ENCODE measurements at places on chromosomes 12 and 14.

DNA sequence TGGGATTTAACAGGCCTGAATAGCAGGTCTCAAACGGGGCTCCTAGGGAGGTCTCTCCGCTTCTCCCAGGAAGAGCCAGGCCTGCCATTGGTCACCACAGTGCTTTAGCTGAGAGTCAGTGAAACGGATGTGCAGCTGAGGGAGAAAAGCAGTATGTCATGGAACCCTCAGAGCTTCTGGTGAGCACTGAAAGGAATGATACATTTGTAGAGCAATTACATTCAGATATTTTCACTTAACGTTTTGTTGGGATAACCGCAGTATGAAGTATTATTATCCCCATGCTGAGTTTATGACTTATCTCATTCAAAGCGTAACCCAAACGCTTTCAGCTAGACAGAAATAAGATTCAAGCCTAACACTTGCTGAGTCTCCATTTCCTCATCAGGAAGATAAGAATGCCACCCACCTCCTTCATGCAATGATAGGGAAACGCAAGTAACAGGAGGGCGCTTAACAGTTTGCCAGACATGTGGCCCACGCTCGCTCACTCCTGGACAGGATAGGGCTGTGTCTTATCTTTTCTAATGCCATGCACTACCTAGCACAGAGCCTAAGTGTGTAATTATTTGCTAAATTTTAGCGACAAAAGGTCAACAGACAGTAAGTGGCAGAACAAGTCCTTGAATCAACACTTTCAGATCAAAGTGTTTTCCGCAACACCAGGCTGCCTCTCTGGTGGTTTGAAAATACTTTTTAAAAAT lies 28.2 kb downstream of the DAD1 start:
- DNase-seq: peak; percentile 44

DNA sequence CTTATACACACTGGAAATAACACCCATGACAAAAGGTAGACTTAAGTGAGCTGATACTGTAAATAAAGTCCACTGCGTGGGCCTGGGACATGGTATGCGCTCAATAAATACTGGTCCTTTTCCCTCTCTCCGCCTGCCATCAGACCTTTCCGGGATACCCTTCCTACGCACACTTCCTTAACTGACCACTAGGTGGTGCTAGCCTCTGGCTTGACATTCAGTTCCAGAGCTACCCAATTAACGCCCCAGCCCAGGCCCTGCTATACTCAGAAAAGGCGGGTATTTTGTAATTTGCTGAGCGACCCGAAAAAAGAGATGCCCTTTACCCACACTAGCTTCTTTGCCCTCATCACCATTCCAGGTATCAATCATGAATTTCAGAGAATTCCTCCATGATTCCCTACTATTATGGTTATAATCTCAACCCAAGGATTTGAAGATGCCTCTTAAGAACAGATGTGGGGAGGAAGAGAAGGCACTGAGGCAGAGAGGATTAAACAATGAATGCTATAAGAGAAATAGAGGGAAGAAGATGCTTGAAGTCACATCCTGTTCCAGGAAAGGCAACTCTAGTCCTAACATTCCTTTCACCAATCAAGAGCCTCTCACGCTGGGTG lies 3.9 kb upstream of the LRP1 start:
- DNase-seq: peak; percentile 79

GRCh38 chr12:65934480-65935115 lies 110.3 kb downstream of the HMGA2 start:
- DNase-seq: no peak

- peak; percentile 18 for DNase-seq
These were observed 40.6 kb downstream of the SLC15A4 start for GRCh38 chr12:128783129-128783574.

GRCh38 chr14:99425272-99425681 lies 55.4 kb downstream of the SETD3 start:
- DNase-seq: no peak

GRCh38 chr12:66662729-66663128 lies 16.1 kb downstream of the GRIP1 start:
- DNase-seq: no peak

DNA sequence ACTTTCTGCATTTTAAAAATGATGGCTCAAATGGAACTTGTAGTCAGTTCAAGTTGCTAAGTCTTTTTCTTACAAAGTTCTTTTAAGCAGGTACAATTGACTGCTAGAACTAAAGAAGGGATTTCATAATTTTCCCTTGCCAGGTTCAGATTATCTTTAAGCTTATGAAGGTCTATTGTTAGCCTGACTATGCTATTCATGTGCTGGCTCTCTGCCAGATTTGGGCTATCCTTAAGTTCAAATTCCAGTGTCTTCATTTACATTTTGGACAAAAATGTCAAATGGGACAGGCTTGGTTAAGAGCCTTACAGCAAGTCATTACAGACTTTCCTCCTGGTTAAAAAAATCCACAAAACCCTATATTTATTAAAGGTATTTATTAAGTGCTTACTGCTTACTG lies 42.3 kb downstream of the INSM2 start:
- DNase-seq: no peak

DNA sequence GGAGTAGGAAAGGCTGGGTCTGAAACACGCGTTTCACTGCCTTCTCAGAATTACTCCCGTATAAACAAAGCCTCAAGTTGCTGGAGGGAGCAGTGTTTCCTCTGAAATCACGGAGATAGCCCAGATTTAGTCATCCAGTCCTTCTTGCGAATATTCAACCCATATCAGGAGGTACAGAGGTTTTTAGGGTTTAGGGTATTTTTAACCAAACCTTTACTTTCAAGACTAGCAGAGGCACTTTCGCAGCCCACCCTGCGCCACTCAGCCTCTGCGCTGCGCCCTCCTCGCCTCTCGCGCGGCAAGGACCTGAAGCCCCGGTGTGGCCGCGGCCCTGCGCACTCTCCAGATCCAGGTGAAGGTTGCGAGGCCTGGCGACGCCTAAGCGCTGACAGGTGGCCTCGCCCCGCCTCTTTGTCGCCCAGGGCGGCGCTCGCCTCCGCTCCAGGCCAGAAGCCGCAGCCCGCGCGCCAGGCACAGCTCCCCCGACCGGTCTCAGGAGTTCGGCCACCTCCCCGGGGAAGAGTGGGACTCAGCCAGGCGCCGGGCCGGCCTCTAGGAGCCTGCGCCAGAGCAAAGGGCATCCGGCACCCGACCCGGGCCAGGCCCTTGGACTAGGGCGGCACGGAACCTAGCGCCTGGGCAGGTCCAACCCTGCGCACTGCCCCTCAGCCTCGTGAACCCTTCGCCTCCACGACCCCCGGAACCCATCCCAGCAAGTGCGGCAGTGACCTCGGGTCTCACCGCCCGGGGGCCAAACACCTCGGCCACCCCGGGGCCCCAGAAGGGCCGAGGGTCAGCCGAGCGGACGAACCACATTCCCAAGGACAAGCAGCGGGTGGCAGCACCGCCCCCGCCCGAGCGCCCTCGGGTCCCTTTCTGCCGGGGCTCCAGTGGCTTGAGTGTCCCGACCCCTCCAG lies 1.8 kb upstream of the SAMD4A start:
- peak; percentile 62 for DNase-seq

DNA sequence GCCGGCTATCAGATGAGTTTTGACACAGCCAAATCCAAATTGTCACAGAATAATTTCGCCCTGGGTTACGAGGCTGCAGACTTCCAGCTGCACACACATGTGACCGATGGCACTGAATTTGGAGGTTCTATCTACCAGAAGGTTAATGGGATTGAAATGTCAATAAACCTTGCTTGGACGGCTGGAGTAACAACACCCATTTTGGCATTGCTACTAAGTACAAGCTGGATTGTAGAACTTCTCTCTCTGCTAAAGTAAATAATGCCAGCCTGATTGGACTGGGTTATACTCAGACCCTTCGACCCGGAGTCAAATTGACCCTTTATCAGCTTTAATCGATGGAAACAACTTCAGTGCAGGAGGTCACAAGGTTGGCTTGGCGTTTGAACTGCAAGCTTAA lies 100.2 kb upstream of the EVL start:
- no peak for DNase-seq
